ENCODE measurements at places on chromosomes 11 and 22.

- DNase-seq: peak; percentile 93
Observed at GRCh38 chr11:46352063-46352841, 5.0 kb downstream of the DGKZ start.

DNA sequence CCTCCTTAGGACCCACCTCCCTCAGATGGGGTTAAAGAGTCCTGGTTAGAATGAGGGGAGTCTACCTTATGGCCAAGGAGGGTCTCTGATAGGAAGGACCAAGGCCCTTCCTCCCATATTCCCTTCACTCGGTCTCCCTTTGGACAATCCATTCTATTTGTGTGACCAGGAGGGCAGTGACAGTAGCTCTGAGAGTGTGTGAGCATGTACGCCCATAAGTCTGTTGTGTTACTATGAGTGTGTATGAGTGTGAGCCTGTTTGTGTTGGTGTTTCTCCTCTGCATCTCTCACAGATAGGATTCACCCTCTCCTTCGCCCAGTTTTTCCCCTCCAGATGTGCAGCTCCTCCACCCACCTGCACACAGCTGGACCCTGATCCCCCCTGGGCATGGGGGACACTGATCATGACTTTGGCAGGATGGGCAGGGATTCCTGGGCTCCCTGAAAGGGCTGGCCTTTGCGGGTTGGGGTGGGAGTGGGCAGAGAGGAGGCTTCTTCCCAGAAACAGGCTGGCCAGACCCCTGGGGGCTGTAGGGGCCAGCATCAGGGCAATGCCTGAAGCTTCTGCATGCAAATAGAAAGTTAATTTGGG, 14.5 kb downstream of the PHLDB1 start:
- no peak for DNase-seq

DNA sequence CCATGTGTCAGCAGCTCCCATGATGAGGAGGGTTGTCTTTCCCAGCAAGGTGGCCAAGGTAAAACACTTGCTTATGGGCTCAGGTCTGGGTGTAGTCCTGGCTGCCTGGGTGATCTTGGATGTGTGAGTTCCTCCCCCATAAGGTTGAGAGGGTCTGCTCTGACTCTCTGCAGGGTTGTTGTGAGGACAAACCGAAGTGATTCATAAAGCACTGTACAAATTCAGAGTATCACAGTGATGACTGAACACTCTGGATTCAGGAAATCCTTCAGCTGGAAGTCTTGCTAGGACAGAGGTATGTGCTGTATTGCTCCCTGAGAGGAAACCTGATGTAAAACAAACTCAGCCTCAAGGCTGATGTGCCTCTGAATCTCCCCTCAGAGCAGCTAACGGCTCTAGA, 220.9 kb upstream of the PITPNB start:
- DNase-seq: no peak

DNA sequence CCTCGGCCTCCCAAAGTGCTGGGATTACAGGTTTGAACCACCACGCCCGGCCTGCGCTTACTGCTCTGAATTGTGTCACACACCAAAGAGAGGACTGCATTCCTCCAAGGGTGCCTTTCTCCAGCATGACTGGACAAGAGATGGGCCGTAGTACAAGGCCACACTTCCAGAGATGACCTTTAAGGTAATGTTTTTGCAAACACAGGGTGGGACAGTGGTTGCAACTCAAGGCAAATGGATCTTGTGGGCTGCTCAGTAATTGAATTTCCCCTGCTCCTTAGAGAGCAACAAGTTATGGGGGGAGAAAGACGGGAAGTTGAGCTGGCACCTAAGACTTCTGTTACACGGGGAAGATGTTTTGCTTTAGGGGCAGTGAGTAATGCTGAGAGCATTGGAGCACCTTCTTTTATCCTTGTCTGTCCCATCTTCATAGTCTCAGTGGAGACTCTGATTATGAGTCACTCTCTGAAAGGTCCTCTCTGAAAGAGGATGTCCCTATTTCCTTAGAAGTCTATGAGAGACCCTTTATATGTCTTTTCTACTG, 66.3 kb downstream of the C11orf91 start:
- DNase-seq: no peak

- no peak for DNase-seq
Observed at GRCh38 chr22:49159711-49160110, 668.0 kb downstream of the BRD1 start.

GRCh38 chr11:61841636-61842527, 13.8 kb downstream of the FADS2 start:
- DNase-seq: no peak

DNA sequence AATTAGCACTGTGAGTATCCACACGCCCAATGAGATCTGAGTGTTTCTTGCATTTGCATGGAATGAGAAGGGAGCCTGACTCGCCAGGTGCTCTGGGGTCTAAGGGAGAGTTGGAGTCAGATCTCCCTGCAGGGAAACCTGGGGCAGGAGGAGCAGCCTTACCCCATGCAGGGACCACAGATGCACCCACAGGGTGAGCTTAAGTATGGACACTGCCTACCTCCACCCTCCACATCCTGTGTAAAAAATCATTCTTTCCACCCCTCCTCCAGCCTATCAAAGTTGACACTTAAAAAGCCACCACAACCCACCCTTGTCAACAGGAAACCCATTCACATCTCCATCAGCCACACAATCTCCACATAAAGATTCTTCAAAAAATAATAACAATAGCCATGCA, 67.0 kb upstream of the IGLL5 start:
- DNase-seq: peak; percentile 87
